SJCRH30 (cell line): ENCODE measurements at places on chromosomes 5 and 9. TPM values are rescaled to one million over a fixed set of nuclear protein-coding genes. Genes with fewer than 3 reads are reported as not detected.

DNA sequence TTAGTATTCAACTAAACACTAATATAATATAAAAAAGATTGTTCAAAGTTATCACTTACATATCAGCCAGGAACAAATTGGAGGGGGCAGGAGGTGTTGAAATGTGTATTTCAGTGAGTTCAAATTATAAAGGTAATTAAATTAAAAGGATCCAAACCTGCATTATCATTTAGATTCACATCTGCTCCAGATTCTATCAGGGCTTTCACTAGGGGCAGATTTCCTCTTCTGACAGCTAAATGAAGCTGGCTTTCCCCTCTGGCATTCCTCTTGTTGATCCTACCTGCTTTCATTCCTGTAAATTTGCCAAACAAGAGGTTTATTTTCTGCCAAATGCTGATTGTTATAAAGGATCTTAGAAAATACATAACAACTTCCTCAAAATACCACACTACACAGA, 86.3 kb upstream of the GCNT4 start:
- no peak overlapping the region for H3K4me3 ChIP-seq
- H3K36me3 ChIP-seq = no peaks in the 10 kb centered on the region
- no peaks in the 10 kb centered on the region for H3K4me1 ChIP-seq
- H3K27ac ChIP-seq = no peak overlapping the region
- H3K27me3 ChIP-seq = no peaks in the 10 kb centered on the region; the same call in 1 of the 2 replicates
- no peak for DNase-seq

- no peaks in the 10 kb centered on the region for H3K36me3 ChIP-seq
- no peaks in the 10 kb centered on the region for H3K27me3 ChIP-seq
- H3K4me1 ChIP-seq = peaks cover 15% of the 10 kb centered on the region
- DNase-seq = no peak
- peak overlapping the region; percentile 68 for H3K27ac ChIP-seq
Observed at GRCh38 chr5:65862384-65862783, 64.0 kb upstream of the ERBIN start.

DNA sequence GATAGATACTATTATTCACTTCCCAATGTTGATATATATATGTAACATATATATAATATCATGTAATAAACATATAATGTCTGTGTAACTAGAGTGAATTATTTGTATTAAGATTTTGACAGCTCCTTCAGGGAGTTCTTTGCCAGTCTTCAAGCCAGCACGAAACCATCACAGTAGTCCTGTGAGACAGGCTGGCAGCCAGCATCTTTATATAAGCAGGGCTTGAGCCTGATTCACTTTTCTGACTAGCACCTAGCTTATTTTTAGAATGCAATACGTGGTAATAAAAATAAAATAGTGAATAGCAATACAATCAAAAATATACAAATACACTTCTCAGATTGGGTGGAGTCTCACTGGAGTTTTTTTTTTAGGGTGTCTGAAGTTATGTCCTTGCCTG, 20.7 kb upstream of the GDA start:
- H3K36me3 ChIP-seq = no peaks in the 10 kb centered on the region
- no peak overlapping the region for H3K4me3 ChIP-seq
- DNase-seq = no peak
- no peaks in the 10 kb centered on the region for H3K27me3 ChIP-seq
- H3K4me1 ChIP-seq = no peaks in the 10 kb centered on the region

STING1 gene
- total RNA-seq = 13.2 and 15.0 TPM in 2 replicates
